GM12892 (cell line): ENCODE measurements at places on chromosomes 5 and 9.
A peak's percentile ranks its signal among the peaks of the same experiment; 100 is the strongest.

DNA sequence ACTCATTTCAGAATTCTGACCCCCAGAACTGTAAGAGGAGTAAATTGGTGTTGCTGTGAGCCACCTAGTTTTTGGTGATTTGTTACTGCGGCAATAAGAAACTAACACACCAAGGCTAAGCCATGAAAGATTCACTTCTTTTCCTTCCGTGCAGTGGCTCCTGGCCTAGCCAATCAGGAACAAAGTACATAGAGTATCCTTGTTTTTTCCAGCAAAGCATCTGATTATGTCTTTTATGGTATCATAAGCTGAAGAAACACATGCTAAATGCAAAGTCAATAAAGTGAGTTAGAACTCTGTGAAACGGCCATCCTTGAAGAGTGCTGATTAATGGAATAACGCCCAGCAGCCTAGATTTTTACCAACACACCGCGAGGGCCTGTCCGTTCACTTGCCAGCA lies 11.4 kb downstream of the RNF130 start:
- no peak for DNase-seq

- DNase-seq = peak; percentile 31
These were observed at the start of gene GDNF for GRCh38 chr5:37839407-37840052. Gene GDNF, minus strand, starts transcription at chr5:37840041. Its CDS starts 5,245 bp downstream, at chr5:37834796.

- no peak for DNase-seq
These were observed 203.4 kb downstream of the CACNA1B start for GRCh38 chr9:138080979-138081378.

- no peak for DNase-seq
These were observed 125.5 kb downstream of the EPB41L4A start for GRCh38 chr5:112293587-112293986.

DNA sequence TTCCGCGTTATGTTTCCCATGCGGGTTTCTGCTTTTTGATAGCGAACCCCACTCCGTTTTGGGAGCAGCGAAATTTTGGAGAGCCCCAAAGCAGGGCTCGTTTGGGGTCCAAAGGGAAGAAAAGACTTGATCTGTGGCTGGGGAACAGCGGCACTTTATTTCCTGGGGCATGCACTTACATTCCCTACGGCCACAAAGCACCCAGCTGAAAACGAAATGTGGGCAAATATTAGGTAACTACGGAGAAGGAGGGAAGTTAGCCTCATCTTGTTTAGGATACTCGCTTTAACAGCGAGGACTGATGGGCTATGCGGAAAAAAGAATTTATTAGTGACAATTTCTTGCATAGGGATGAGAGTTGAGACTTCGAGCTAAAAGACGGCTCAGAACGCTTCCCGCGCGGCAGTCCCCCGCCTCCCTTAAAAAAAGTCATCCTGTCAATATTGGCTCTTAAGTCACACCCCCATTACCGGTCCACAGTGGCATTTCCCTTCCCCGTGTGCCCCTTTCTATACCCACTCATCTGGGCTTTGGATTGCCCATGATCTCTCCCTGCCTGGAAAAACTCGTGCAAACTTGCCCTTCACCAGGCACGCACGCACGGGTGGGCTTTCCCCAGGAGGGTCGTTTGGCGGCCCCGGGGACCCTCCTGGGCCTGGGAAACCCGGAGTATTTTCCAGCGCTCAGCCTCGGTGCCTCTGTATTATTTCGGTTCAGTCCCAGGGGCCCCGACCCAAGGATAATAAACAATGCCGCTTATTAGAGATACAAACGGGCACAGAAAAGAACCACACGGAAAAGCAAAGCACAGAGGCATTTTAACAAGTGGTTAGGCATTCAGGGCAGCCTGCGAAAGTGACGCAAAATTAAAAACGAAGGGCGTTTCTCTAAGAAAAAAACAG lies 35.8 kb upstream of the NFIB start:
- no peak for DNase-seq

GRCh38 chr5:10573487-10574145 lies 9.7 kb downstream of the ANKRD33B start:
- DNase-seq = no peak

DNA sequence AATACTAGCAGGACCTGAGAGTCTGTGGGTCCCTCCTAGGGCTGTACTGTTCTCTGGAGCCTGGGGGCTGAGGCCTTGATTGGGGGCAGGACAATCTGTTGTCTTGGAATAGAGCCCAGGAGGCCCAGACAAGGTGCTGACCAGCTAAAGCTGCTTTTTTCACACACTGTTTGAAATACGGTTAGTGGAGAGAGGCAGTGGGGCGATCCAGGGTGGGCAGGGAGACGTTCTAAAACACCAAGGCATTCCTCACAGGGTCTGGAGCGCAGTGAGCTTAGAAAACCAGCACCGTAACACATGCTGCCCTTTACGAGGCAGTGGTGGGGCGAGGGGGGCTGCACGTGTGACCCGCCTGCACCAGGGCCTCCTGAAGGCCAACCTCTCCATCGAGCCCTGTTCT lies 55.1 kb downstream of the EHMT1 start:
- DNase-seq = no peak
